Fibroblast of skin of right biceps (primary cell): ENCODE measurements at places on chromosomes 7 and 10.

DNA sequence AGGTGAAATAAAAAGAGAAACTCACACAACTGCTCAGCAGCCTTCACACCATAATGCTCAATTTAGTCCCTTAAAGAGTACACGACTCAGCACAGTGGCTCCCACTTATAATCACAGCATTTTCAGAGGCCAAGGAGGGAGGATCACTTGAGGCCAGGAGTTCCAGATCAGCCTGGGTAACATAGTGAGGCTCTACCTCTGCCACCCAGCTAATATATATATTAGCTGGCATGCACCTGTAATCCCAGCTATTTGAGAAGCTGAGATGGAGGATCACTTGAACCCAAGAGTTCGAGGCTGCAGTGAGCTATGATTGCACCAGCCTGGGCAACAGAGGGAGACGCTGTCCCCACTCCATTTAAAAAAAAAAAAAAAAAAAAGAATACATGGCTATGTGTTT, 2.2 kb downstream of the ITIH2 start:
- no peak for DNase-seq

DNA sequence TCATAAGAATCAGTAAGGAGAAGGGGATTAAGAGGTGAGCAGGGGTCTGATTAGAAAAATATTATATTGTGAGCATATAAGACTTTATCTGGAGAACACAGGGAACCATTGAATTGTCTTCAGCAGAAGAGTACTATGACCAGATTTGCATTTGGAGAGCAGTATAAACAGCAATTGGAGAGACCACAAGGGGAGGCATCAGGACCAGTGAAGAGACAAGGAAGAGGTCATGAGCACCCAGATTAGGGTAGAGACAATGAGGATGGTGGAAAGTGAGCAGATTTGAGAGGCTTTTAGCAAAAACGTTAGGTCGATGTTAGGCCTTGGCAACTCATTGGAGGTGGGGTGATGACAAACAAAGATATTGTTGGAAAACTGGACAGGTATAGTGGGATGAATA, 13.0 kb upstream of the SMIM30 start:
- DNase-seq = no peak

GRCh38 chr10:19111501-19112267, 63.1 kb downstream of the MALRD1 start:
- DNase-seq = peak; percentile 39

- no peak for DNase-seq
These were observed 27.3 kb downstream of the FAM20C start for GRCh38 chr7:219581-220150.

DNA sequence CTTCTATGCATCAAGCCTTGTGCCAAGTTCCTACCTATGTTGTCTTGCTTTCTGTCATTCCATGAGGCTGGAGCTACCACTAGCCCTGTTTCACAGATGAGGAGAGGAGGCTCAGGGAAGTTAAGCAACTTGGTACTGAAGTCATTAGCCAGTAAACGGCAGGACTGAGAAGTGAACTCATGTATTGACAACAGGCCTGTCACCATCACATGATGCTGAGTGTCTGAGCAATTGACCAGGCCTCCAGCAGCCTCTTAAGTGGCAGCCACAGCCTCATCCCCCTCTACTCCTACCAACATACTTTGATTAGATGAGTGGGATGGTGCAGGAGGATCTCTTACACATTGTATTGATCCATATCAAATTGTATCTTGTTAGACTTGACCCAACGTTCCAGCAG, 317.6 kb downstream of the GRID1 start:
- DNase-seq = no peak

- DNase-seq = no peak
These were observed 5.6 kb downstream of the HTRA1 start for GRCh38 chr10:122466951-122467381.

DNA sequence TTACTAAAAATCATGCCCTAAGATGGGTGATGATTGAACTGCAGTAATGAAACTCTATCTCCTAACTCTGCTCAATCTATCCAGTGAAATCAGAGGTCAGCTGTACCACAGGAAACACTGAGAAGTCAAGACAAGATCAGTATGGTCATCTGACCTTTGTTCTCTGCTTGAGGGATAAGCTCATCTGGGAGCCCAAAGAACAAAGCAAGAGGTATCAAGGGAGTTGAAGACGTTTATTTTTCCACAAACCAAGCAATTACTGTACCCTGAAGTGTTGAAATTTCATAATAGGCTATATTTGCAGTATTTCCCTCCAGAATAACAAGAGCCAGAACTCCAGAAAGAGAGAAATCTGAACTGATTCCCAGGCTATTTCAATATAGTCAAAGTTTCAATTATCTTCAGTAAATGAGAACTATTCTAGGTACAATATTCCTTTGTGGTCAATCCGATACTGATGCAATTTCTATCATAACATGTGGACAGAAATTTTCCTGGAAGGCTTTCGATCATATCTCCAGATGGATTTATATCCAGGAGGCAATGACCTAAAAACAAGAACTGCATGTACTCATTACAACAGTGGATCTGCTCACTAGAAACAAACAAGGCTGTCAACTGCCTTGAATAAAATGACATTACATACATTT, 345.3 kb downstream of the TNS3 start:
- no peak for DNase-seq

DNA sequence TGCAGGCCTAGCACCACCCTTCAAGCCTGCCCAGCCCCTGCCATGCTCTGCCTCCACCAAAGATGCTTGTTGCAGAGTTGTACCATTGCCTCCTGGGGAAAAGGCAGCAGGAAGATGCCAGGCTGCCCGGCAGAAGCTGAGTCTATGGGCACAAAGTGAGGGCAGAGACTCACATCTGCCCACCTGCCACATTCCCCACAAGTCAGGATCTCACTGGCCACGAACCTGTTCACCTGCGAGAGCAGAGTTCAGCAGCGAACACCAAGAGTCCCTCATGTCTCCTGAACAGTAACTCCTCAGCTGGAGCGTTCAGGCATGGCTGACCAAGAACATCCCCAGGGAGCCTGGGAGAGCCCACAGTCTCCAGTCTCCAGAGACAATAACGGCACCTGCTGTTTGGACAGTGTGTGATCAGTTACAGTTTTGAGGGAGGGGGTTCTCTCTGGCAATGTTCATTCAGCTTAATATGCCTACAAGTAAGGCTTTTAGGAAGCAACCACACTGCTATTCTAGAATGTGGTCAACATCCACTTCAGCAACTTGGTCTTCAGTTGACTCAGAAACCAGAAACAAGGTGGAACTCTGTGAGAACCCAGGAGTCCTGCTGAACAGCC, 78.5 kb downstream of the GRID1 start:
- DNase-seq = no peak

- peak; percentile 19 for DNase-seq
These were observed 199.2 kb downstream of the SLC25A13 start for GRCh38 chr7:96122746-96123145.

DNA sequence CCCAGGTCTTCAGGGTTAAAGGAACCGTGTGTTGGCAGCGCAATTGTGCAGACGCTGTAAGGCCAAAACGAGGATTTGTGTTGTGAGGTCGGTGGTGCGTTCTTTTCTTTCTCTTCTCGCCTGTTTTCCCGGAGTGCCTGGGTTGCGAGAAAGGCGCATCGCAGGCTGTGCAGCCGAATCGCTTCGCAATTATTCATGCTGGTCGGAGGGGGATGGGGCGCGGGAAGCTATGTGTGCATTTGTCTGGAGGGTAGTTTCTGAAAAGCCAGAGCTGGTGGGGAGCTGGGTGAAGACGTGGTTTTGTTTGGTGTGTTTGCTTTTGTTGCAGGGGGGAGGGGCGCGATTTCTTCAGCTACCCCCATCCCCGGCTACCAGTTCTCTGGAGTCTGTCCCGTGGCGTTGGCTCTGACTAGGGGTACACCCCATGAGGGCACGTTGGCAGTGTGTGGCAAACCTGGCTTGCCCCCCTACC, 2.1 kb downstream of the MXI1 start:
- peak; percentile 89 for DNase-seq

DNA sequence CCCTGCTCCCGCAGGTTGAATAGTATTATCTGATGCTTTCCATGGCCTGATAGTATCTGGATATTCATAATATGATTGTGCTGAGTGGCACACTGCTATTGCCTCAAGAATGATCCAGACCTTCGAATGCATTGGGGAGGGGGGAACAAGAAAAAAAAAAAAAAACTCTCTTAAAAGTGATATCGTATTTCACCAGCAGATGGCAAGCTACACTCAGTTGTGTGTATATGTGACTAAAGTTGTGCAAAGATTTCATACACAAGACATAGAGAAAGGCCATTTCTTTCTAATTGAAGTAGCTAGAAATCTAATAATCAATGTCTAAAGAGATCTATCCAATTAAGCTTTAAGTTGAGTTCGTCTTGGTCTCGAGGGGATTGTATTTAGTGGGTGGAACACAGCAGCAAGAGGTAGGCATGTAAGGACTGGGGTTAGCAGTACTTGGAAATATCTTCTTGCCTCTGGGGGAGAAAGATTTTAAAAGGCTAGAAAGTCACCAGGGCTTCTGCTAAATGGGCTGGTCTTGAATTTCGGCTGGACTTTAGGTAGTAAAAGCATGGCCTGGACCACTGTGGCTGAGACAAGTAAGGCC, 15.3 kb downstream of the SFRP4 start:
- DNase-seq = peak; percentile 46
